Nephron progenitor cell (in vitro differentiated cells): ENCODE measurements at places on chromosomes 1 and 21.

DNA sequence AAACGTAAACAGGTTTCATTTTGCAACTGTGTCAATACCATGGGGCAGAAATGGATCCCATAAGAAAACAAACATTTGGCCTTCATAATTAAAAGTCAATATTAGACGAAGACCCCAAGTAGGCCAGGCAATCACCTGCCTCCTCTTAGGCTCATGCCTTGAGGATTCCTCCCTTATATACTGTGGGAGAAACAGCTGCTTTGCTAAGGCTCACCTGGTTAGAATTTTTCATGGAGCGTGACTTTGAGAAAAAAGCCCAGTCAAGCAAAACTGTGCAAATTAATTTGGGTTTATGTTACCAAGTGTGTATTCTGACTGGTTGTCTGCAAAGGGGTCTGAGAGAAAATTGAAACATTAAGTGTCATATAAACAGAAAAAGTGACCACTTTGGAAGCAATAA, 605.3 kb upstream of the USP24 start:
- no peak for DNase-seq

- DNase-seq = no peak
Observed at GRCh38 chr1:216071262-216071661, 352.0 kb downstream of the USH2A start.

GRCh38 chr1:173176246-173176645, 30.9 kb downstream of the TNFSF4 start:
- no peak for DNase-seq

- no peak for DNase-seq
Observed at GRCh38 chr1:67393737-67394136, 36.5 kb downstream of the SERBP1 start.

- no peak for DNase-seq
Observed at GRCh38 chr1:208524925-208525324, 280.7 kb upstream of the PLXNA2 start.

- no peak for DNase-seq
Observed at GRCh38 chr1:97907886-97908285, 12.9 kb downstream of the DPYD start.

DNA sequence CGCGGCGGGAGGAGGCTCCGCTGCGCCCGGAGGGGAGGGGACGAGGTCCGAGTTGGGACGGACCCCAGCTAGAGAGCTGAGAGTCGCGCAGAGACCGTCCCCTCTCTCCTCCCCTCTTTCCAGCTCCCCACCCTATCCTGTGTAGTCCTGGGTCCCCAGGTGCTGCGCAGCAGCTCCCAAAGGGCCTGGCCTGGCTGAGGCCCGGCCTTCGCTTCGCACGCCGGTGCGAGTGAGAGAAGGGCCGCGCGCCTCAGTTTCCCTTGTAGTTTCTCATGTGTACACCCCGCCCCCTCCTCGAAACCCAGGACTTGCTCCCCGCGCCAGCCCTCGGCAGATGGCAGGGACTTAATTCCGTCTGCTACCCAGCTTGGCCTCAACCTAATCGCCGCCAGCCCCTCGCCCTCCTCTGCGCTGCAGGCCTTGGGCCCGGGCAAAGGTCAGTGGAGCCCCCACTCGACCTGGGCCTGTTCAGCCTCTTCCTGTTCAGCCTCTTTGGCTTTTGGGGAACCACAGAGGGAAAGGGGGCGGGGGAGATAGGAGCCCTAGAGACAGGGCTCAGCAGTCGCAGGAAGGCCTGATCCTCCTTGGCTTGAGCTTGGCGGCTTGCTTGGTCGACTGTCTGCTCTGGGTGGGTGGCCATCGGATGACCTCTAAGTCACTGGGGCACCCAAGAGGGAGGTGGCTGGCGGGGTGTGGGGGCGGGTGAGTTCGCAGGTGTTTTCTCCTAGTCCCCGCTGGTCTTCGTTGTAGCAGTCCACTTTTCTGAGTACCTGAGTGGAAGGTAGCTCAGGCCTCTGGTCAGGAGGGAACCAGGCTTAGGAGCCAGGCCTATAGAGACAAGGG, 1.0 kb downstream of the ZNF687 start:
- DNase-seq = peak; percentile 40

DNA sequence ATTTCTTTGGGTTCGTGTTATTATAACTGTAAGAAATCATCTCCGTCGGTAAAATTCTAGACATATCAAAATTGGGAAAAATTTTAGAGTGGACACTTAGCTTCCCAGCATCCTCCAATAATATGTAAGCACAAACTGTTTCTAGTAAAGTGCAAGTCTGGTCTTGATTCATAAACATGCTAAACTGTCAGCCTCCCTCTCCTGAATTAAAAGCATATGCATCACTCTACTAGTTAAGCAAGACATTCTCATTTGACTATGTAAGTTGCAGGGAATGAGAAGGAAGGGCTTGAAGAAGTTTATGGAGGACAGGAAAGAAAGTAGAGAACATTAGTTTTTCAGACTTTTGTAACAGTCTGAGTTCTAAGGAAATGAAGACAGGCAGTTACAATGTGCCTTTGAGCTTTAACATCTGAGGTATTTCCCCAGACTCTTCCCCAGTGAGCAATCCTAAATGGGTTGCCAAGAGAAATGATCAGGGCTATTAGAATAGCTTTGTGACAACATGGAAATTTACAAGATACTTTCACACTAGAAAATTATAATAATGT, 90.0 kb downstream of the TYW3 start:
- no peak for DNase-seq

DNA sequence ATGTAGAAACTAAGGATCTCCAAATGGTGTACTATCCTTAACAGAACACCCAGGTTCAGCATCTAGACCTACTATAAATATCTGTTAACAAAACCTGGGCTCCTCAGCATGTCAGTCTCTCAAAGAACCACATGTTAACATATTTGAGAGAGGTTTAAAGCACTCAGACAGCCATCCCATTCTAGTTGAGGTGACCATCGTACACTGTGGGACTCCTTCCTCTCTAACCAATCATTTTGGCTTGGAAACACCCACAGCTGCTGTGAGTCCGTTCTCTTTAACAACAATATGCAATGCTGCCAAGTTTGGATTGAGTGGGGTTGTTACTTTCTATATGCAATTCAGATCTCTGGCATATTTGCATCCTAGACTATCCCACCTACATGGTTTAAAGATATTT, 105.8 kb downstream of the MRPL39 start:
- DNase-seq = no peak

DNA sequence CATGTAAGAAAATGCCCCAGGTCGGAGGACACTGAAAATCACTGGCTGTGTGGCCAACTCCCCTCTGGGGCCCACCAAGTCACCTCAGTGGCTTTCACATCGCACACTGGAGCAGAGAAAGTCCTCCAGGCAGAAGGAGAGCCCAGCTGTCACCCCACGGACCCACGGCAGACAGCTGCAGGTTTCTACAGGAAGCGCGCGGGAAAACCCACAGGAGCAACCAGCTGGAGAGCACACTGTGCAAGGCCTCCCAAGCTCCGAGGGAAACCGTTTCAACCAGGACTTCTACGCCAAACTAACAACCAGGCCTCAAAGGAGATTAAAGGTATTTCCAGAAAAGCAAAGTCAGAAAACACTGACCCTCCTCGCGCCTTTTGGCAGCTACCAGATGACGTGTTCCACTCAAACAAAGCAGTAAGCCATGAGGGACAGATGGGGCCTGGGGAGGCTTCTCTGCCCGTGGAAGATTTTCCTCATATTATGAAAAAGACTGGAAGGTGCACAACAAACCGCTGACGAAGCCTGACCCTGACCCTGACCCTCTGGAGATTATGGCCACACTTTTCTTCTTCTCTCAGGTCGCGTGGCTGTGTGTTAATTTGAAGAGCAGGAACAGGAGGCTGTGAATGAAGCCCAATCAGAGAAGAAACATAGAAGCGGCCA, 21.0 kb downstream of the WDR4 start:
- DNase-seq = no peak

- no peak for DNase-seq
Observed at GRCh38 chr1:28507247-28507645, 1.4 kb downstream of the RCC1 start.

DNA sequence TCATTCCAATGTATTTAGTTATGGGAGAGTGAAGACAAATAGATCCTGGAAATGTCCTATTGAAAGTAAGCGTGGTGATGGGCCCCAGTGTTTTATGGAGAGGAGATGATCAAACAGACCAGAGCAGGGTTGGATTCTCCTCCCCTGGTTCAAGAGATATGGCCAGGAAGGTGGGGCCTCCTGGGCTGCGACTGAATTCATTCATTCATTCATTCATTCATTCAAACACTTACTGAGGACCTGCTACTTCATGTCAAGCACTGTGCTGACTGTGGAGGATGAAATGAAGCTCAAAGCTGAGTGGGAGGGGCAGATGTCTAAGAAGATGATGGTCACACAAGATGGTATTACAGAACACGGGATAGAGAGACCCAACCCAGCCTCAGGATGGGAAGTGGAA, 71.5 kb upstream of the TNR start:
- no peak for DNase-seq

DNA sequence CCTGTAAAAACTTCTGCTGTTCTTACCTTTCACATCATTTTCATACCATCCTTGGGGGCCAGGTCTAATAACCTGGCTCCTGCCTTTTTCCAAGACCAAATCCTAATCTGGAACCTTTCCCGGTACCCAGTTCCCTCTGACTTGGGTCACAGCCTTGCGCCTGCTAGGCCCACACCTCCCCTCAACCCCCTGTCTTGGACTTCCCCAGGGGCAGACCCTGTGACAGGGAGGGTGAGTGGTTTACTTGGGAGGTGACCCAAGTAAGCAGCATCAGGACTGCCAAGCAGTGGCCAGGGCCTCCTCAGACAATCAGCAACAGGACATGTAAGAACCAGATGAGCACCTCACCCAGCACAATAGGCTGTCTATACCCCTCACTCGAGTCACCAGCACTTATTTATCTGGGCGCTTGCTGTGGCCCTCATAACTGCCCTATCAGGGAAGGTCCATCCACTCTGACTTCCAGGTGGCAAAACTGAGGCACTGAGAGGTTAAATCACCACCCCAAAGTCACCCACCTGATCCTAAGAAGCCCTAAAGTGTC, 124.7 kb downstream of the MATN1 start:
- no peak for DNase-seq

GRCh38 chr1:190377294-190377693, 100.4 kb downstream of the BRINP3 start:
- DNase-seq = no peak

DNA sequence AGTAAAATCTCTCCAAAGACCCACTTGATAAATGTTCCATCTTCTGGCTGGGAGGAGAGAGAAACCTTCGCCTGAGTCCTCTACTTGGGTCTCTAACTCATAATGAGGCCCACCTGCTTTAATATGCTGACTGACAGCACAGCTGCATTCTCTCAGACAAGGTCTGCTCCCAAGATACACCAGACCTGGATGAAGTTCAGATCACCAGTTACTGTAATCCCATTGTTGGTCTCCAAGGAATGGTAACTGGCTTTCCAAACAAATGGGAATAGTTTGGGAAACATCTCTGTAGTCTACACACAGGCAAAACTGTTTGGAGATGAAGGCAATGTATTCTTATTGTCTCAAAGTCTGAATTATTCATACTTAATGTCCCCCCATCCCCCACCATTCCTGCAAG, 27.9 kb upstream of the COL24A1 start:
- no peak for DNase-seq

GRCh38 chr1:226322986-226323385, 14.0 kb upstream of the LIN9 start:
- no peak for DNase-seq

DNA sequence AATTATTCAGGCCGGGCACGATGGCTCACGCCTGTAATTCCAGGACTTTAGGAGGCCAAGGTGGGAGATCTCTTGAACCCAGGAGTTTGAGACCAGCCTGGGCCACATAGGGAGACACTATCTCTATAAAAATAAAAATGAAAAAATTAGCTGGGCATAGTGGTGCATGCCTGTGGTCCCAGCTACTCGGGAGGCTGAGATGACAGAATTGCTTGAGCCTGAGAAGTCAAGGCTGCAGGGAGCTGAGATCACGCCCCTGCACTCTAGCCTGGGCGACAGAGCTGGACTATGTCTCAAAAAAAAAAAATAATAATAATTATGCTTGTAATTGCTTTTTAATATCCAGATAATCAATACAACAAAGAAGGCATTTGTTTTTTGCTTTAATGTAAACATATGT, 91.3 kb downstream of the RIPK4 start:
- no peak for DNase-seq

GRCh38 chr21:31675960-31676359, 16.5 kb downstream of the SOD1 start:
- DNase-seq = no peak

- no peak for DNase-seq
Observed at GRCh38 chr1:96973605-96974004, 252.0 kb downstream of the PTBP2 start.

- DNase-seq = no peak
Observed at GRCh38 chr1:232327269-232327668, 302.7 kb downstream of the SIPA1L2 start.

GRCh38 chr1:41582351-41582750, 97.9 kb upstream of the EDN2 start:
- no peak for DNase-seq

- DNase-seq = no peak
Observed at GRCh38 chr1:228242409-228242808, 34.6 kb downstream of the OBSCN start.

- DNase-seq = no peak
Observed at GRCh38 chr1:101004670-101005069, 20.9 kb downstream of the DPH5 start.

GRCh38 chr21:43734928-43735229, 15.9 kb downstream of the PDXK start:
- no peak for DNase-seq

DNA sequence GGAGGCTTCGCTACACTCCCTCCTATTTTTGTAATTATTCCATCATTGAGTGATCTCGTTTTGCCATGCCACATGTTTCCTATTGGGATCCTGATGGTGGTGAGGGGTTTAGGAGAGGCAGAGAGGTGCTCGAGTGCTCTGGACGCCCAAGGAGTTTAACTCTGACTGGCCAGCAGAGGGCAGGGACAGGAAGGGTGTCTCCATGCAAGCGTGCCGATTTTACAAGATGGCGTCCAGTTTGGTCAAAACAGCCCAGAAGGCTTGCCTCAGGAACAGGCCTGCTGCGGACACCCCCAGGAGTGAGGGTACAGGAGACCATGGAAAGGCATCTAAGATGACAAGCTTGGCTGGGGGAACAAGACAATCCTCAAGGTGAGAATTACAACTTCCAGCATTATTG, 33.8 kb upstream of the KCNE2 start:
- DNase-seq = no peak

DNA sequence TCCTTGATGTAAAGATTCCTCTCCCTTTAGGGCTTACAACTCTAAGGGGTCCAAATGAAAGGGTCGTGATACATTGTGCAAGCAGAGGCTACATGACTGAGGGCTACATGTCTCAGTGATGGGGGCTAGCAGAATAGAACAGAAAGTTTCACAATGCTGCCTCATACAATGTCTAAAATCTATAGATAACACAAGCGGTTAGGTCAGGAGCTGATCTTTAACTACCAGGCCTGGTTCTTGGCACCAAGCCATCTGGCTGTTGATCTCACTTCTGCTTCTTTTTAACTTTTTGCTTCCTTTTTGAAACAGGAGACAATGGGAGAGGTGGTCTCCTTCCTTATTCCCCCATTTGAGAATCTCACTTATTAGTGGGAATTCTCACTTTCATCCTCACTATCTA, 710.2 kb downstream of the AMY1C start:
- no peak for DNase-seq
